CD4-positive, alpha-beta T cell treated with Interleukin-2 at 100 ng/mL for 4 hours (primary cell): ENCODE measurements at places on chromosomes 7 and 10.
A peak's percentile ranks its signal among the peaks of the same experiment; 100 is the strongest.

DNA sequence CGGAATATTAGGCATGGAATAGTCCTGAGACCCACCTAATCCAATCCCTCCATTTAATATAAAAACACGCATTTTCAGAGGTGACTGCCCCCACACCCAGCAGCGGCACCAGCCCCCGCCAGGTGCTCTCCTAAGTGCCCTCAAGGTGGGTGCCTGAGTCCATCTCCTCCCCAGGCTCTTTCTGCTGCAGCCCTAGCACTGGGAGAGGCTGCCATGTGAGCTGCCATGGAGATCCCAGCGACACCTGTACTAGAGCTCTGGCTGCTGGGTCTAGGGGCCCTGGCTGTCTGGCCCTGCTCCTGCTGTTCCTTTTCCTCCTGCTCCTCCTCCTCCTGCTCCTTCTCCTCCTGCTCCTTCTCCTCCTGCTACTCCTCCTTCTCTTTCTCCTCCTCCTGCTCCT lies 191.1 kb upstream of the BMPER start:
- DNase-seq, result no peak

DNA sequence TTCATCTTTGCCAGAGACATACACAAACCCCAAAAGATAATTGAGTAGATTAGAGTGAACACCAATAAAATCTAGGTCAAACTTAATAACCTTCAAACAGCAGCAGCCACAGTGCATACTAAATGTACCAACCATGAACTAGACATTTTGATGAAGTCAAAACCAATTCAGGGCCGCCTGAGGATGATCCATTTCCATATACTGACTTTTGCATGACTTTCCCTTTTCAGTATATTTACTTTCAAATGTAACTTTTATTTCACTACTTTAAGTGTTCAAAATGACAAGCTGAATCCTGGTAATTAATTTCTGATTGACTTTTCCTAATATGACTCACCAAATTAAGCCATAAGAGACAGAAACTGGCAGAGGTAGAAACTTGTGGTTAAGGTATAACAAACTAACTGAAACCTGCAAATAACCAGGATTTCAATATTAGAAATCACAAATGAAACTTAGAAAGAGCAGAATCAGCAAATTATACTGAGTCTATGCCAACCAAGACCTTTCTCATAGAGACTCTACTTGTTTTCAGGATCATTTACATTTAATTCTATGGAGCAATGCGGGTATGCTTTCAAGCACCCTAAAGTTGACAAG lies 171.9 kb upstream of the LRRN3 start:
- no peak for DNase-seq

GRCh38 chr10:74887614-74888284 lies 61.3 kb downstream of the KAT6B start:
- DNase-seq, result no peak

- DNase-seq, result peak; percentile 43
Measured at GRCh38 chr10:14003517-14004184, 327.1 kb downstream of the FRMD4A start.

GRCh38 chr10:28928484-28928883 lies 251.2 kb downstream of the BAMBI start:
- no peak for DNase-seq

- no peak for DNase-seq
Measured at GRCh38 chr10:72061930-72062329, 26.4 kb downstream of the SPOCK2 start.

GRCh38 chr7:76201732-76202665 lies at the start of gene SRRM3:
TSS of gene SRRM3 (plus strand) at chr7:76201896. CDS start at chr7:76235067, 33,171 bp downstream.
- peak; percentile 81 for DNase-seq

DNA sequence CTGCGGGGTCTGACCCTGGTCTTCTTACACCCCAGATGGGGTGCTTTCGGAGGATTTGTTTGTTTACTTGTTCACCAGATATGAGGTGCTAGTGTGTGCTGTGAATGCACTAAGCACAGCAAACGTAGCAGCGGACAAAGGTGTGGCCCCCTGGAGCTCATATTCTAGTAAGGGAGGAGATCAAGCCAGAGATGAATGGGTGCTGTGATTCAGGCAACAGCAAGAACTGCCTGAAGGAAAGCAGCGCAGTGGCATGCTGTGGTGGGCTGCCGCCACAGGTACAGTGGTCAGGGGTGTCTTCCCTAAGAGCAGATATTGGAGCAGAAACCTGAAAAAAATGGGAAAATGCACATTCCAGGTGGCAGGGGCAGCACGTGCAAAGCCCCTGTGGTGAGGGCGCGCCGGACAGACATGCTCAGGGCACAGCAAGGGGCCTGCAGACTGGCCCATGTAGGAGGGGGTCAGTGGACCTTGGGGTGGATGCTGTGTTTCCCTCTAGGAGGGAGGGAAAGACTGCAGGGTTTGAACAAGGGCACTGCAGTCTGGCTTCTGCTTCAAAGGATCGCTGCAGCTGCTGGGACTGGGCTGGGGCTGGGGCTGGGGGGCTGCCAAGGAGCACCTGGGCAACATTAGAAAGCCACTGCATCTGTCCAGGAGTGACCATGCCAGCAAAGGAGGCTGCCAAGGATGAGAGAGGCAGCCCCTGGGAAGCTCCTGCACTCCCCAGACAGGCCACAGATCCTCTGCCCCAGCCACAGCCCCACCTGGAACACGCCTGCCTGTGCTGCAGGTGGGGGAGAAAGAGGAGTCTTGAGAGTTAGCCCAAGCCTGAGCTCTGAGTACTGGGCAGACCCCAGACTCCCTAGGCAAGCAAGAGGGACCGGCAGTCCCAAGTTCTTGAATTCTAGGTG lies 927 bp upstream of the DEPP1 start:
- DNase-seq, result no peak

- DNase-seq, result no peak
Measured at GRCh38 chr10:70502406-70502805, 23.8 kb downstream of the PALD1 start.

DNA sequence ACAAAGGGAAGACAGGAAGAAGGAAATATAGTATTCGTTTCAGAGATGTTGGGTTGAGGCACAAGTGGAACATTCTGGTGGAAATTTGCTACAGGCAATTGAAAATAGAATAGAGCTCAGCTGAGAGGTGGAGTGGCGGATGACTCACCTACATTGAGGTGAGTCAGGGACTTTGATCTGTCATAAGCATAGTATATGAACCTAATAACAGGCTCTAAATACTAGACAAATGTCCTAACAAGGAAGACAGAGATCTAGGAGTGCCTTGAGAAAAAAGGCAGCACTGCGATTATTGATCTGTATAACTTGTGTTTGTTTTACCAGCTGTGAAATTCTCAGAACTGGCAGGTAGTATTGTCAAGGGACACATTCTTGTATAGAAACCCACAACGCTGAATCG lies 907 bp upstream of the IFRD1 start:
- DNase-seq, result peak; percentile 79

DNA sequence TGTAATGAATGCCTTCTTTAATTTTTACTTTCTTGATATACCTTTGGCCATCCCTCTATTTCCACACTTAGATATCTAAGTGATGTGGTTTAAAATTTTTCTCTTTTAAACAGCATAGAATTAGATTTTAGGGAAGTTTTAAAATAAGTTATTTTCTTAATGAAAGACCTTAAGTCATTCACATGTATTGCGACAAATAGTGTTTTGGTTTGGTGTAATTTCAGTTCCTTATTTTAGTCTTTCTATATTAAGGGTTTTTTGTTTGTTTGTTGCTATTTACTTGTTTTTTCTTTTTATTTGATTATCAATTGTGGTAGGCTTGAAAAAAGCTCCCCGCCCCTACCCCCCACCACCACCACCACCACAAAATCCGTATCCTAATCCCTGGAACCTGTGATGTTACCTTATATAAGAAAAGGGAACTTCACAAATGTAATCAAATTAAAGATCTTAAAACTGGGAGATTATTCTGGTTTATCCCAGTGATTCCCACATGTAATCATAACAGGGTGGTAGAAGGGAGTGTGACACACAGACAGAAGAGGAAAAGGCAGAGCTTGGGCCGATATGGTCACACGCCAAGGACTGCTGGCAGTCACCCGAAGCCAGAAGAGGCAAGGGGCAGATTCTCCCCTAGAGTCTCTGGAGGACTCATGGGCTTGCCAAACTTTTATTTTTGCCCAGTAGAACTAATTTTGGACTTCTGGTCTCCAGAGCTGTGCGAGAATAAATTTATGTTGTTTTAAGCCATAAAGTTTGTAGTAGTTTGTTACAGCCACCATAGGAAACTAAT lies 149.7 kb downstream of the NPSR1 start:
- no peak for DNase-seq

- DNase-seq, result no peak
Measured at GRCh38 chr10:3995302-3996210, 210.5 kb upstream of the KLF6 start.

DNA sequence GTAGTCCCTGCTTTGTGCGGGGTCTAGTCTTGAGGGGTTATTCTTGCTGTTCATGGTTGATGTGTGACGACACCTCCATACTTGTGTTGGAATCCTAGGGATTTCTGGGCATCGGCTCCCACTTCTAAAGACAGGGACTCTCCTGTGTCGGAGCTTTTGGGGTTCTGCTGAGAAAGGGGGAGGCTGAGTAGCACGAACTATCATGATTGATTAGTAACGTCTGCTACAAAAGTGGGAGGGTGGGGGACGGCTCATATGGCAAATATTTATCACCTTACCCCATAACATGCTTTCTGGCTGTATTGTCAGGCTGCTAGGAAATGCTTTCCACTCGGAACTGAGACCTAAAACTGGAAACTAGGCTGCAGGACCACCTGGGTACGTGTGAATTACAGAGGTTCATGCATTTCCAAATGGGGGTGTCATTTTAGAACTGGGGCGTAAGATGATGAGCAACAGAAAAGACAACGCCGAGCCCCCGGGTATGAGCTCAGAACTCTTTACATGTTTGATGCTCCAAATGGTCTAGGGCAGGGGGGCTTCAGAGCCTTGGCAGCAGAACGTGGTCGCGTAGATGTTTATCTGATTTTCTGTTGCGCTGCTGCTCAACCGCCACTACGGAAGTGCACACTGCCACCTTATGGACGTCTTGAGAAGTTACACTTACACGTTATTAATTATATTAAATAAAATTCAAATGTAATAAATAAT lies 15.1 kb upstream of the NME8 start:
- peak; percentile 48 for DNase-seq

GRCh38 chr7:101590663-101591435 lies 38.2 kb downstream of the MYL10 start:
- DNase-seq, result no peak
